Omental fat pad (tissue), 4 donors: ENCODE measurements at places on chromosomes 3 and 15.

DNA sequence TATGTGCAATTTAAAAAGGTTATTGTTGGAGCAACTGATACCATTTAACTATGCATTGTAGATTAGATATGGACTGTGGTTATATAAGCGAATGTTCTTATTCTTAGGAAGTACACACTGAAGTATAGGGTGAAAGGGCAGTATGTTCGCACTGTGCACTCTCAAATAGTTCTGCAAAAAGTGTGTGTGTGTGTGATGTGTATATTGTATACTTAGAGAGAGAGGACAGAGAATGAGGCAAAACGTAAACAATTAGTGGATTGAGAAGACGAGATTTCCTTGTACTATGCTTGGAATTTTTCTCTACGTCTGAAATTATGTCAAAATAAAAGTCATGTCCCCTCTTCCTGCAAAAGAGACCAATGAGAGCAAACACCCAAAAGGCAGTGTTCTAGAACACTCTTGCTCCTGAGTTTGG is 30.4 kb downstream of the LSM3 start:
- DNase-seq = no peak

DNA sequence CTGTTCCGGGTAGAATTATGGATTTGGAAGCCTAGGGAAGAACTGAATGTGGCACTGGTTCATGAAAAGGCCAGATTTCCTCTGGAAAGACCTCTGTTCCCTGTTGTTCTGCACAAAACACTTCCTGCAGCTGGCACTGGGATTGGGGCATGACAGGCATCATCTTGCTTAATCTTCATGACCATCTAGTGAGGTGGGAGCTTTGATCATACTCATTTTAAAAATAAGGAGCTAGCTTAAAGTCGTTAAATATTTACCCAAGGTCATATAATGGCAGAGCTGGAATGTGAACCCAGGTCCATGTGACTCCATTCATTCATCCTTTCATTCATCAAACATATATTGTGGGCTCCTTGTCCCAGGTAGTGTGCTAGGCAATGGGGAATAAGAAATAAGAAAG is 40.4 kb downstream of the EBLN2 start:
- DNase-seq = no peak

DNA sequence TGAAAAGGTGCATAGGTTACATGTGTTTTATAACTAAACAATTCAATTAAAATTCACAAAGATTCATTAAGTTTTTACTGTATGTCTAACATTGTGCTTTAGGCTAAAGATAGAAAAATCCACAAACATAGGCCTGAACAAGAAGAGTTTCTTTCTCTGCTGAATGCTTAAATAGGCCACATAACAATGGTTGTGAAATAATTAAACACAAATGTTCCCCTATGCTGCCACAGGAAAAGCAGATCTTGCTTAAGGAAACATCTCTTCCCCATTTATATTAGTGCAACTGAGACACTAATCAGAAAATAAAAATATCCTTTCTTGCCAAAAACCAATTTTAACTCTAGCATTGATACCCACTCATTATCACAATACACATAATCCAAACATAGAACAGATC is 725.4 kb upstream of the DPPA4 start:
- no peak for DNase-seq

GRCh38 chr3:37148208-37148607 is 26.2 kb downstream of the LRRFIP2 start:
- no peak for DNase-seq

DNA sequence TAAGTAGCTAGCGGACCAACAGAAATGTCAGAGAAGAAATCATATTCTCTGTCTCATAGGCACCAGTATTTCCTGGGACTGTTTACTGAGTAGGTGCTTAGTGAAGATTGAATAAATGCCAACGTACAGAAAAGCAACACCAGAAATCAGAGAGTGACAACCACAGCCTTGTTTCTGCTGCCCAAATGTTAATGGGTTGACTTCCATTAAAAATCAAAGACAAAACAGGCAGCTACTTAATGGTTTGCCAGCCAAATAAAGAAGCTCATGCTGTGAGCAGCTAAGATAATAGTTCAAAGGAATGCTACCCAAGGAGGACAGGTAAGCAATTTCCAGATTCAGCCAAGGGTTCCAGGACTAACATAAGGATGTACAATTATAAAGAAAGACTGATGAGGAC is 270.7 kb downstream of the THSD4 start:
- no peak for DNase-seq

DNA sequence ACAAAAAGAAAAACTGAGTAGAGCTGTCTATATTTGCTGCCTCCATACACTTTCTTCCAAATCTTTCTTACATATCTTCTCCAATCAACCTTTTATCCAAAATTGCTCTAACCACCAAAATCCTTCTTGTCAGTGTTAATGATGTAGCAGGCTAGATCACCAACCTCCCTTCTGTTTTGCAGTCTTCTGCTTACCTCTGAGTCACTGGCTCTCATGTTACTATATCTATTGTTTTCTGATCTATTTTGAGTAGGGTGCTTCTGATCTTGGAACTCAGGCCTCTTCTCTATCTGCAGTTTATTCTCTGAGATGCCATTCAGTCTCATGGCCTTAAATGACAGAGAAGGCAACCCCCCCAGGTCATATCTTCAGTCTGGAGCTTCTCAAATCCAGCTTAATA is 26.3 kb upstream of the AADAC start:
- no peak for DNase-seq

- DNase-seq = no peak
These were observed 241.5 kb upstream of the SATB1 start for GRCh38 chr3:18666655-18667054.

DNA sequence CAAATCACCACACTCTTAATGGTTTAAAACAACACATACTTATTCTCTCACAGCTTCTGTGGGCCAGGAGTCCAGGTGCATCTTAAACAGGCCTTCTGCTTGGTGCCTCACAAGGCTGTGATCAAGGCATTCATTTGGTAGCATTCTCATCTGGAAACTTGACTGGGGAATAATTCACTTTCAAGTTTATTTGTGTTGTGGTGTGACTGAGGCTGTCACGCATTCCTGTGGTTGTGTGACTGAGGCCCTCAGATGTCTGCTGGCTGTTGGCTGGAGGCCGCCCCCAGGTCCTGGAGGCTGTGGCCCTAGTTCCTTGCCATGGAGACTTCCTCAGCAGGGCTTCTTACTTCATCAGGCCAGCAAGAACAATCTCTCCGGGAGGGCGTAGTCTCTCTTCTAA is 16.9 kb upstream of the FAM3D start:
- no peak for DNase-seq

- DNase-seq = no peak
These were observed 218.2 kb upstream of the MDFIC2 start for GRCh38 chr3:70530626-70531025.

- DNase-seq = no peak
These were observed 35.5 kb upstream of the NOX5 start for GRCh38 chr15:68979006-68979405.

- DNase-seq = no peak
These were observed 57.4 kb downstream of the ZNF148 start for GRCh38 chr3:125317761-125318160.

DNA sequence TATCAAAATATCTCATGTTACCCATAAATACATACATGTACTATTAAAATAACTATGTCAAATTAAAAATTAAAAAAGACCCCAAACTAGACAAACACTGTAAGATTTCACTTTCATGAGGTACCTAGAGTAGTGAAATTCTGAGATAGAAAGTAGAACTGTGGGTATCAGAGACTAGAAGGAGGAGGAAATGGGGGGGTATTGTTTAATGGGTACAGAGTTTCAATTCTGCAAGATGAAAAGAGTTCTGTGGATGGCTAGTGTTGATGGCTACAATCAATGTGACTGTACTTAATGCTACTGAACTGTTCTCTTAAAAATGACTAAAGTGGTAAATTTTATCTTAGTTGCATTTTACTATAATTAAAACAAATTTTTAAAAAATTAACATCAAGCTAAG is 36.6 kb downstream of the RFX7 start:
- DNase-seq = no peak

- no peak for DNase-seq
These were observed 2.0 kb upstream of the NFKBIZ start for GRCh38 chr3:101847328-101847727.

DNA sequence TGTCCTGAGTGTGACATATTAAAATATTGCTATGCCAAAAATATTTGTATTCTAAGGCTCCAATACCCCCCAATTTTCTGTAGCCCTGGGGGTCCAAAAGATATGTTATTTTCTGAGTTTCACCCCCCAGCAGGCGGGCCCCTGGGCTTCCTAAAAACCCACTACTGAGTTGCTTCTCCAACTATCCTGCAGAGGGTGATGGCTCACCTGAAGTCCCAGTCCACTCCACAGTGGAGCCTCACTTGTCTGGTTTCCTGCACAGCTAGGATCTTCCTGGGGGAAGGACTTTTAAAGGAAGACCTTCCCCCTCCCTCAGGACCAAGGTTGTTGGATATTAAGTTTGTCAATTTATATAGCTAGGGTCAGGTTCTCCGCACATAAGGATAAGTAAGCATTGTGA is 1181.4 kb downstream of the ROBO2 start:
- no peak for DNase-seq

DNA sequence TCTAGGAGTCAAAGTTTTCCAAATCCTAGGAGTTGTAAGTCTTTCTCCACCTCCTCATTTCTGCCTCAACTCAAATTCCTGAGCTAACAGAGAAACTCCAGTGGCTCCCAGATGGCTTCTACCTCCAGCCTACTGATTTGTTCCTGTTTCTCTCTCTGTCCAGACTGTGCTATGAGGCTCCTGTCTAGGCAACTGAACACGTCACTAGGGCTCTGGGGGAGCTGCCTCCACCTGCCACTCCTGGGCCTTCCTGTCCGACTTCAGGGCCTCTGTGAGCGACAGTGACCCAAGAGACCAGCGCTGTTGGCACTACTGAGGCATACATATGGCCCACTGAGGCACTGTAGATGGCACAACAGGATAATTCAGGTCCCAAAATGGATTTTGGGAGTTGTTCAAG is 71.4 kb downstream of the EXOG start:
- DNase-seq = no peak

GRCh38 chr15:60614862-60615771 is 136.2 kb upstream of the ICE2 start:
- no peak for DNase-seq

DNA sequence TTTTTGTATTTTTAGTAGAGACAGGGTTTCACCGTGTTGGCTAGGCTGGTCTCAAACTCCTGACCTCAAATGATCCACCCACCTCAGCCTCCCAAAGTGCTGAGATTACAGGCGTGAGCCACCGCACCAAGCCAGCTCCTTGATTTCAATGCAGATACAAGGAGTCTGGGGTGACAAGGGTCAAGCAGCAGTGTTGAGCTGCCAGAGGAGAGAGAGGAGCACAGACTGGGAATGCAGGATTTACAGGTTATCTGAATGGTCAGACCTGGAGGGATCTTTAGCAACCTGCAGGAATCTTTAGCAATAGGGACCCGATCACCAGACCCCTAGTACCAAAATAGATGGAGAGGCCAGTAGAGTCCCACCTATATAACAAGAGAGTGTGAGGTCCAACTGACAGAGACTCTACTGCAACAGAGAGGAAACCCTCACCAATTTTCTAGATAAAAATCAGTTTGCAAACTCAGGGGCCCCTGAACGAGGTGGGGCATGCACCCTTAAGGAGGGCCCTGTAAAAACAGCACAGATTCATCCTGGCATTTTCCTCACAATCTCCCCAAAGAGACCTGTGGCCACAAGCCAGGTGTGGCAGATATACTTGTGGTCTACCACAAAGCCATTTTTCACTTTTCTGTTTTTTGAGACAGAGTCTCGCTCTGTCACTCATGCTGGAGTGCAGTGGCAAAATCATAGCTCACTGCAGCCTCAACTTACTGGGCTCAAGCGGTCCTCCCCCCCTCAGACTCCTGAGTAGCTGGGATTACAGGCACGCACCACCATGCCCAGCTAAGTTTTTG is 10.7 kb upstream of the SHISA5 start:
- DNase-seq = no peak

DNA sequence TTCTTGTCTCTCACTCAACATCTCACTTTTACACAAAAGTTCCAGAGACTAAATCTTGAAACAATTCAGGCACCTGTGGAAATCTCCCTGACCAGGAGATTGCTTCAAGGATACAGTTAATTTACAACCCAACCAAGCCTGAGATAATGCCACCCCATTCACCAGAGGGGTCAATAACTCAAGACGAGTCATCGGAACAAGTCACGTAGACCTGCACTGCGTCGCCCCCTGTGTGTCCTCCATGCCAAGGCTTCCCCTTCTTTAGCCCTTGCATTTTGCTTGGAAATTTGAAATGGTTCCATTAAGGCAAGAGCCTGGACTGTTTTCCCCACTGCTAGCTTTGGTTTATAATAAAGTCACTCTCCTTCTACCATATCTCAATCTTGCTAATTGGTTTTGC is 129.0 kb upstream of the NEO1 start:
- no peak for DNase-seq

GRCh38 chr15:97482521-97482920 is 478.0 kb upstream of the ARRDC4 start:
- DNase-seq = no peak

DNA sequence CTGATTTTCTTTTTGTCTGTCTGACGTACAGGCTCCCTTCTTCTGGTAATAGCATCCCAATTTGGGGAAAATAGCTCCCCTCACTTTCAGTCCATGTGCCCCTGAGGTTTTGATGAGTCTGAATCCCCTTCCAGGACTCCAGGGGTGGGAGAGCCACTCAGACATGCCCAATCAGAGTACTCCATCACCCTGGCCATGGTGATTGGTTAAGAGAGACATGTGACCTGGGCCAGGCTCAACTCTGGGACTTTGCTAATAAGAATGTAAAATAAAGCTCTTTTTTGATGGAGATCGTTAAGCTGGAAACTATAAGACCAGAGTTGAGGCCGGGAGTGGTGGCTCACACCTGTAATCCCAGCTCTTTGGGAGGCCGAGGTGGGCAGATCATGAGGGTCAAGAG is 9.2 kb upstream of the MEF2A start:
- DNase-seq = no peak

DNA sequence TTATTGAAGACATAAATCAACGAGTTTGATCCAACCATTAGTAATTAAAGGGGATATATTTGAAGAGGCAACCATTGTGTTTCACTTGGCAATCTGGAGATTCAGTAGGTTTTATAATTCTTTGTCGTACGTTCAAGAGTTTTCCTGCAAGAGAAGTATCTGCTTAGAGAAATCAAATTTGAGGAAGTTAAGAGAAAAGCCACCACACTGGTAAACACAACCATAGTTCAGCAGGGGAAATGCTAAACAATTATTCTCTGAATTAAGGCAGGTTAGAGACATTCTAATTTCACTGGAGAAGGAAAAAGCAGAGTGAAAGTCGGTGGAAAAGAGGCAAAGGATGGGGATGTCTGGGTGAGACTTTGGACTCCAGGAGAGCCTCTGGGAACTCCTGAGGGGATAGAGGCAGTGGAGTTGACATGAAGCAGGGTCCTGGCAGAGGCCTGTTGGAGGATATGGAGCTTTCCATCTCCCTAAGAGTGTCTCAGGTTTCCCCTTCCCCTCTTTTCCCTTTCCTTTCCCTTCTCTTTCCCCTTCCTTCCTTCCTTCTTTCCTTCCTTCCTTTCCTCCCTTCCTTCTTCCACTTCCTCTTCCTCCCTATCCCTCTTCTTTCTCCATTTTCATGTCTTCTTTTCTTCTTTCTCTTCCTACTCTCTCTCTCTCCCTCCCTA is 26.5 kb downstream of the SPINK8 start:
- no peak for DNase-seq

GRCh38 chr3:102237181-102237580 is 197.6 kb upstream of the ZPLD1 start:
- DNase-seq = no peak

GRCh38 chr3:65829228-65829627 is 209.5 kb downstream of the MAGI1 start:
- no peak for DNase-seq
